ENCODE measurements at places on chromosomes 11 and 22.

DNA sequence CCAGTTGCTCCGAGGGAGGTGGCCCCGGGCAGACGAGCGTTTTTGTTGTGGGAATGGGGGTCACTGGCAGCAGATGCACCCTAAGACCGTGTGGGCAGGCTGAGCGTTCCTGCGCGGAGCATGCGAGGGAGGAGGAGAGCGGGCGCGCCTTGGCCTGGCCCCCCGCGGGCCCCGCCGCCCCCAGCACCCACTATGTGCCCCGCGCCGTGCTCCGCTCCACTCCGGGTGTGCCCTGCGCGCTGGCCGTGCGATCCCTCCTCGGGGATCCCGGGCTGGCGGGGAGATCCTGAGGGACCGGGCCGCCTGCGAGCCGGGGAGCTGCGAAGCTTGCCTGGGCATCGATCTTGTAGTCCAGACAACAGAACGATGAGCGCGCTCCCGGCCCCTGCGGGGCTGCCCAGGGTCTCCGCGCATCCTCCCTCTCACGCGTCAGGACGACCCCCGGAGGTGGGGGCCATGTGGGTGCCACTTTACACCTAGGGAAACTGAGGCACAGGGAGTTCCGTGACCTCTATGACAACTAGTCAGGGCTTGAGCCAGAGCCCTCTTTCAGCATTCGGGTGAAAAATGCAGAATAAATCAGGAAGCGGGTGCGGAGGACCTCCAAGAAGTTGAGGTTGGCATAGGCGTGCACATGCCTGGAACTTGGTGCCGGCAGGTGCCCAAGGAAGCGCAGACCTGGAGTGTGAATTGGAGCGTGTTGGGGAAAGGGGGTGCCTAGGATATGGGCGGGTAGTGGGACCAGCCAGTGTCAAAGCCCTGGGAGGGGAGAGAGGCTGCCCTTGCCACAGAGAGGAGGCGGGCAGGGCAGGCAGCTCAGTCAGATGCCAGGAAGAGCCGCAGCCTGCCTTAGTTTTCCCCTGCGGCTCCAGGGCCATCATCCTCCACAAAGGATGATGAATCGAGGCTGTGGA is 1.3 kb upstream of the KMT5B start:
- DNase-seq, result no peak

- no peak for DNase-seq
These were observed 221.1 kb downstream of the LARGE1 start for GRCh38 chr22:33699176-33699575.

DNA sequence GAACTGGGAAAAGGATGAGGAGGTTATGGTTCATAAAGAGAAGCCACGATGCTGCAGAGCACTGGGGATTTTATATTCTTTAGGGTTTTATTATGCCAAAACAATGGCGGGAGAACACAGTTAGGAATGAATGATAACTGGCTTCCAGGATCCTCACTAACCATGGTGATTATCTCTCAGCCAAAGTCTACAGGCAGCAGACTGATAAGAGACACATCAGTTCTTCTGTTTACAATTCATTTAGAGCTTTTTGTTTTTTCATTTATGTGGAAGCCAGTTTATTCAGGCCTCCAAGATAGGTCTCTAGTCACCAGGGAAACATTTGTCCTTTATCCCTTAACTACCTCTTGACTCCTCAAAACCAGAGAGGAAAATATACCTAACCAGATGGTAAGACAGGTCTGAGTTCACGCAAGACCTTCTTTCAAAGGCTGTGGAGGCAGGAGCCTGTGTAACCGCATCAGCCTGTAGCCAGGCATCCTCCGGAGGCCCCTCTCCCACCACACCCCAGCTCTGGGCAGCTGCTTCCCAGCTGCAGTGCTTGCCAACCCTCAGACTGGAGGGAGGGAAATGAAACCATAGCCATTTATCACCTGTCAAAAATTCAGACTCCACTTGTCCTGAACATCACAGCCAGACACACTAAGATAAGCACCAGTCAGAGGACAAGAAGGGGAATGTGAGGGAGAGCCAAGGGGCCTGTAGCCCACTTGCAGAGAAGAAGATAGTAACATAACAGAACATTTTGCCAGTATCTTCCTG is 57.2 kb upstream of the FAM181B start:
- DNase-seq, result no peak

DNA sequence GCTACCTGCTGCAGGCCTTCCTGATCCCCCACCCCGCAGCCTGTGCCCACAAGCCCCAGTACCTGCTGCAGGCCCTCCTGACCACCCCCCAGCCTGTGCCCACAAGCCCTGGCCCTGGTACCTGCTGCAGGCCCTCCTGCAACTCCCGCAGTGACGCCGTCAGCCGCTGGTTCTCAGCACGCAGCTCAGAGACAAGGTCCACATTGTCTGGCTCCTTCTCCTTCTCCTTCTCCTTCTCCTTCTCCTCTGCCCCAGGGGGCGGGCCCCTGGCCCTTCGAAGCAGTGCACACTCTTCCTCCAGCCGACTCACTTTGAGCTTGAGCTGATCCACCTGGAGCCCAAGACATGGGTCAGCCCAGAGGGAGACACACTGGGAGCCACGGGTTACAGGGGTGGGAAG is 9.1 kb downstream of the CARD10 start:
- DNase-seq, result no peak

- DNase-seq, result no peak
These were observed 5.1 kb downstream of the SLC43A3 start for GRCh38 chr11:57421805-57422204.

DNA sequence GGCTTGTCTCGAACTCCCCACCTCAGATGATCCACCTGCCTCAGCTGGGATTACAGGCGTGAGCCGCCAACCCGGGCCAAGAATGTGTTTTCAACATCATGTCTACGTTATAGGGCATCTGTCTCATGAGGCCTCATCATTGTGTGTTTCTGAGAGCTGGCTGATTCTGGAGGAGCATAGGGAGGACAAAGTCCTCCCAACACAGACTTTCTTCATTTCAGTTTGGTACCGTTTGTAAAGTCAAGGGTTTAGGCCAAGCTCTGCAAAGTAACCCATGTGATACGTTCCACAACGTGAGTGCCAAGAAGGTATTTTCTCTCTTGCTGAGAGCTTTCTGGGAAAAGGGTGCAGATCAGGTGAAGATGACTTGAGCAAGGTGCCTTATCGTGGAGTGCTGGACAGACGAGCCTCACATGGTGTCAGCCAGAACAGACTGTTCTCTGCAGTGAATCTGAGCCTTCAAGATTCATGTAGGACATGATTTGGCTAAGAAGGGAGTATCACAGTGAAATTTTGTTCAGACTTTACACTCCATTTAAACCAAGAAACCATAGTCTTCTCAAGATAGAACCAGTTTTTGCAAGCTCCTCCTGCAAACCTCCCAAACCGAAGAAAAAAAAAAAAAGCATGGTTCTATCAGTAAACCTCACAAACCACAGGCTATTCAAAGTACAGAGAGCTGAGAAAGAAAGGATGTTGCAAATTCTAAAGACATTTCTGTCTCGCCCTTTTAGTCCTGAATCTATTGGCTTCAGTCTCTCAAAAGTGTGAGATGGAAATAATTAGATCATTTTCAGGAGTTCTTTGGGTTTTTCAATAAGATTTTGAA is 71.7 kb downstream of the DBX1 start:
- no peak for DNase-seq

GRCh38 chr11:76269661-76270261 is 63.5 kb upstream of the WNT11 start:
- DNase-seq, result no peak

DNA sequence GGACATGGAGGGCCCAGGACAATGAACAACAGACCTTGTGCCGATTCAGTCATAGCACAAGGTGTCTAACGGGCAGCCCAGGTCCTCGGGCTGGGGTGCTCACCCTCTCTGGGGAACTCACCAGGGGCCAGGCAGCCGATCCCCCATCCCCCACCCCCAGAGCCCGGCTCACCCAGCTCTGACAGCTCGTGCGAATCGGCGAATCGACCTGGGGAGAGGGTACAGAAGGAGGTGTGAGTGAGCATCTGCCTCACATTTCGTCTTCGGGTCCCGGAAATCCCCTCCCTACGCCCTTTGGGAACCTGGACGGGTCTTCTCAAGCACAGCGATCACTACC is 423 bp downstream of the PEX16 start:
- no peak for DNase-seq

DNA sequence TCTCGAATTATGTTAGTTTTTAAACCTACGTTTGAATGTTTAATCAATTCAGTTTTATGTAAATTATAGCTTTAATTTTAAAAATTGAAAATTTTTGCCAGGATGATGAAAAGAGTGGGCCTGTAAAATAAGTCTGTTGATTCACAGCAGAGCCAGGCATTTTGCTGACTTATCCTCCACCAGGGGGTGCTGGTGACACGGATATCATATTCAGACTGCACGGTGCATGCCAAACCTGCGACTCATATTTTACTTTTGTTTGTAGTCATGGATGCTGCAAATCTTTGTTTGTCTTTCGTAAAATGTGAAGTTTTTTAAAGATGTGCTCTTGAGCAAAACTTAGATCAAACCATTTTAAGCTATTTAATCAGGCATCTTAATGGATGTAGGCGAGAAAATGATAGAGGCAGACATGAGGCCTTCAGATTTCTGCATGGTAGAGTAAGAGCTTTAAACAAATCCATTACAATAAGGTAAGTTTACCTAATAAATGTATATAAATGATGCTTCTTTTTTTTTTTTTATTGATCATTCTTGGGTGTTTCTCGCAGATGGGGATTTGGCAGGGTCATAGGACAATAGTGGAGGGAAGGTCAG is 3.6 kb upstream of the OR8B3 start:
- no peak for DNase-seq

DNA sequence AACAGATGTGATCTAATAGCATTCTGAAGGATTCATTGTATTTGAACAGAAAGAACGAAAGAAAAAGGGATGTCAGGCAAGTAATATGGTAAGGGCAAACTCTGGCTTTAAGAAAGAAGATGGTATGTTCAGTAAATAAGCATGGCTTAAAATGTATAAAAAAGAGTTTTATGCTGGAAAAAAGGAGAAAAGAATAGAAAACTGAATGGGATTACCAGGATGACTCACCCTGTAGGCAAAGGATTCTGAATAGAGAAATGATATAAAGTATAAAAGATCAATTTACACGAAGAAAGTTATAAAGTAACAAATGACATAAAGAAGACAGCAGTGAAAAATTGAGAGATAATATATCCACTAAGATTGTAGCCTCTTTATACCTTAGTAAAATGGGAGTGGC is 4.5 kb downstream of the CCDC82 start:
- DNase-seq, result no peak

DNA sequence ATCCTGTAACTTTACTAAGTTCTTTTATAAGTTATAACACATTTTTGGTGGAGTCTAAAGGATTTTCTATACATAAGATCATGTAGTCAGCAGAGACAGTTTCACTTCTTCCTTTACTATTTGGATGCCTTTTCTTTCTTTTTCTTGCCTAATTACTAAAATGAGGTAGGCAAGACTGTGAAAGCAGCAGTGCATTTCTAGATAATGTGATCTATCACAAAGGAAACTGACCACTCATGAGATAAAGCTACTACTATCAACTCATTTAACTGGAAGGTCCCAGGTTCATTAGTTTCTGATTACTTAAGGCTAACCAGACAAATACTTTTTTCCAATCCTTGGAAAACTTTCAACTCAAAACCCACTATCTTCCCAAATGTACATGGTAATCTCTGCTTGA is 196.2 kb upstream of the E2F8 start:
- no peak for DNase-seq

DNA sequence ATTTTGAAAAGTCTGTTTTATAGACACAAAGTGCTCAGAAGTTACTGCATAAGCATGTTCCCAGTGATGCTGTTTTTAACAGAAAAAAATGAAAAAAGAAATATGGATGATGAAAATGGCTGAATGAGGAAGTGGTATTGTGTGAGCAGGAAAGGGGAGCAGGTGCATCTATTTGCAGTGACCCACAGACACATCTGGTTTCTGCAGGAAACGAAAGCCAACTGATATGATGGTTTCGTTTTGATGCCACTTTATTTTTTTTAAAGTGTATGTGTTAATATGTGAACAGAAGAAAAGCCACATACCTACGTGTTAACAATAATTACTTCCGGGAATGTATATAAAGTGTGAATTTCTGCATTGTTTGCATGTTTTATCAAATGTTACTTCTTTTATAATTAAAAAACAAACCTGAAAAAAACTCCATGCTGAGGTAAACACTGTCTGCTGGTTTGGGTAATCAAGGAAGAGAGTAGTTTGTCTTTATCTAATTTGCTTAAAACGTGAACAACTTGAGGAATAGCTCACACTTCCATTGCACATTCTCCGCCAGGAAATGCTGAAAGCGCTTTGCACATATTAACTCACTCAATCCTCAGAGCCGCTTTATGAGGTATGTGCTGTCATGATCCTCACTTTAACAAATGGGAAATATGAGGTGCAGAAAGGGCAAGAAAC is 1335.9 kb downstream of the TBC1D22A start:
- DNase-seq, result no peak

- DNase-seq, result no peak
These were observed 17.6 kb downstream of the FADS3 start for GRCh38 chr11:61873588-61874376.

All from right kidney (tissue), 9 donors.